ENCODE measurements at places on chromosomes 13 and 19.

DNA sequence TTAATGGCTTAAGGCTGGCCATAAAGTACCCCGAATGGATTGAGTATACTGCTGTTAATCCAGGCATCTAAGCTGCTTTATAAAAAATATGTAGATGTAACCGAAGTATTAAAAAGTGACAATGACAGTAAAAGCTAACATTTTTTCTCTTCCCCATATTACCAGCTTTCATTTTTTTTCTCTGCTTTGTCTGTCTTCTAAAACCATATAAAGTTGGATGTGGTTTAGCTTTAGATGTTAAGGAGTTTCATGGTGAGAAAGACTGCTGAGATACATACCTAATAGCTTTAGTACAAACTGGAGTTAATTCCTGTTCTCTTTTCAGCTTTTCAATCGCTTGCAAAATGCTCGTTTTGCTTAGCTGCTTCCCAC, 838 bp downstream of the AKAP11 start:
- ATAC-seq, result no peak

DNA sequence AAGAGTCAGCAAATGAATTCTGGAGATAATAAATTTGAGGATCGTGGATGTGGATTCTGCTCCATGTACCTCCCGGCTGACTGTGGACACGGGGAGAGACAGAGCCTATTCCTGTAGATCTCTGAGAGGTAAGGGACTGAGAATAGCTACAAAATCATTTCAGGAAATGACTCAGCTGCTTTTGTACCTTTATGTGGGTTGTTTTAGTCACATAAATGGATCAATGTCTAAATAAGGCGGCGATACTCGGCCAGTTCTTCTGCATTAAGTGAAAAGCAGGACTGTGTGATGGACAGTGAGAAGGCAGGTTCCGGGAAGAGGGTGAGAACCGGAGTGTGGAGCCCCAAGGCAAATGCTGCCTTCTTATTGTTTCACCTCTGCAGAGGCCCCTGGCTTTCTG, 128.1 kb downstream of the EFNB2 start:
- no peak for ATAC-seq

DNA sequence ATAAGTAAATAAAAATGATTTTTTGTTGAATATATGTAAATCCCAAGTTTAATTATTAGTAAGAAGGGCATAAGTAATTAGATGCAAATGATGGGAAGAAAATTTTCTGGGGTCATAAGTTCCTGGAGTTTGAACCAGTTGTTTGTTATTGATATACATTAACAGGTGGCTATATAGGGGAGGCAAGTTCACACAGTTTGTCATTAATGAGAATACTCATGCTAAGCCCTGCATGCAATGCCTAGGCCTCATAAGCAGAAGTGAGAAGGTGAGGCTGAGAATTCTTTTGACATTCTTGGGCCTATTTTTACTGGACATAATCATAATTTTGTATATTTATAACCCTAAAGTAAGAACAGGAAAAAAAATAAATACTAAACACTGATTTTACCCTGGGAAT, 1210.7 kb upstream of the PCDH9 start:
- no peak for ATAC-seq

DNA sequence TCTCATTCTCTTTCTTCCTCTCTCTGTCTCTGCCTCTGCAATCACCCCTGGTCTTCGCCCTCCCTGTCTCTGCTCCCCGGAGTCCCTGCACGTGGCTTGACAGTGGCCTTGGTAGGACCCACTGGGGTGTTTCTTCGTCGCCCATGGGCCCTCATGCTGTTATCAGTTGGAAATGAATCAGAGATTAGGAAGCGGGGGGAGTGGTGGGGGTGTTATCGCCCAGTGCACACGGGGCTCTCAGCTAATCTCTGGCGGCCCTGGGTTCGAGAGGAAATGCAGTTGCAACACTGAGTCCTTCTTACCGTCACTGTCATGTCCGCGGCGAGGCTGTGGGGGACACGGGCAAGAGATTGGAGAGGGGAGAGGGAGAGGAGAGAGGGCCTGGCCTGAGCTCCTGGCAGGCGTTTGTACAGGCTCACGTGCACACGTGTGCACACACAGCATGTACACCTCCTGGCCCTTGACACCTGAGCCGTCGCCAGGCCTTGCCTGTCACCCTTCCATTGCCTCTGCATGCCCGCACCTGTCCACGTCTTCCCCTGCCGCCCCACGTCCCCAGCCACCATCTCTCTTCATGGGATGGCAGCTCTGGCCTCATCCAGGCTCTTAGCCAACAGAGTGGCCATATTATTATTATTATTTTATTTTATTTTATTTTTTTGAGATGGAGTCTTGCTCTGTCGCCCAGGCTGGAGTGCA, 37.8 kb upstream of the SLC7A10 start:
- ATAC-seq, result no peak

DNA sequence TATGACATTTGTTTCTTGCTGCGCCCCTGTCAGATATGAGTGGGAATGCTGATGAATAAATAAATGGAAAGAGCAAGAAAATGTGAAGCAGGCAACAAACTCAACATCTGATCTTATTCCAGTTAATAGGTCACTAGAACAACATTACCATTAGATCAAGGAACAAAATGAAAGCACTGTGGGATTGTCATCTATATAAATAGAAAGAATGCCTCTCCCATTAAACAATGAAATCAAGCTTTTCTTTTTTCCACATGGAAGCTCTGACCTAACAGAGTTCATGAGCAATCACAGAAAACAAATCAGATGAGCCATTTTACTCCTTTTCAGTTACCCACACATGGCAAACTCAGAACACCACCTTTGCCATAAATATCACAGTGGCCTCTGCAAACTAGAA, 354.8 kb downstream of the SUCLA2 start:
- no peak for ATAC-seq

- ATAC-seq, result no peak
Observed at GRCh38 chr13:48738311-48738710, 84.6 kb downstream of the CYSLTR2 start.

DNA sequence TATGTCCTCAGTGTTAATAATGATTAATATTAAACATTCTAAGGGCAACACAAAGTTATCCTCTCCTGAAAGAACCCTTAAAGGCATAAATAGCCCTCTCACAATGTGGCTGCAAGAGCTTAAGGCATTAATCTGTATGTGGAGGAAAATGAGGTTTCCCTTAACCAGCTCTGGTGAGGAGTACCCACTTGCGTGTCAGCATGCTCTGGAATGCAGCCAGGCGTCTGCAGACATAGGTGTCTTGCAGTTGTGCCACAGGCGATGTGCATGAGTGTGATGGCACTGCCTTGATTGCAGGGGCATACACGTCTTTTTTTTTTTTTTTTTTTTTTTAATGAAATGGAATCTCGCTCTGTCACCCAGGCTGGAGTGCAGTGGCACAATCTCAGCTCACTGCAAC, 91.9 kb downstream of the RAB20 start:
- no peak for ATAC-seq
